ENCODE measurements at places on chromosomes 12 and 14. TPM values are rescaled to one million over a fixed set of nuclear protein-coding genes. Genes with fewer than 3 reads are reported as not detected.

The SLC5A8 gene
- not detected for polyA plus RNA-seq

The CDH24 gene
- polyA plus RNA-seq = 9.0 TPM

The TSPAN19 gene
- not detected for polyA plus RNA-seq

The GPR132 gene
- 0.06 TPM for polyA plus RNA-seq

The PLBD1 gene
- 0.38 TPM for polyA plus RNA-seq

The USP15 gene
- polyA plus RNA-seq = 44.3 TPM

The MYH6 gene
- polyA plus RNA-seq = not detected

The SMCO2 gene
- 0.09 TPM for polyA plus RNA-seq

The ALDH1L2 gene
- 76.1 TPM for polyA plus RNA-seq

The KIF26A gene
- polyA plus RNA-seq = 0.06 TPM
